ENCODE measurements at places on chromosomes 5 and 9. TPM values are rescaled to one million over a fixed set of nuclear protein-coding genes. Genes with fewer than 3 reads are reported as not detected.

- peak overlapping the region; percentile 94 for H3K27ac ChIP-seq
- H3K27me3 ChIP-seq, result no peaks in the 10 kb centered on the region
- peak; percentile 78 for DNase-seq
- H3K4me1 ChIP-seq, result peaks cover 71% of the 10 kb centered on the region
- H3K36me3 ChIP-seq, result no peaks in the 10 kb centered on the region
- no peak overlapping the region for H3K4me3 ChIP-seq
Observed at GRCh38 chr5:150488519-150489359, 19.2 kb upstream of the NDST1 start.

DNA sequence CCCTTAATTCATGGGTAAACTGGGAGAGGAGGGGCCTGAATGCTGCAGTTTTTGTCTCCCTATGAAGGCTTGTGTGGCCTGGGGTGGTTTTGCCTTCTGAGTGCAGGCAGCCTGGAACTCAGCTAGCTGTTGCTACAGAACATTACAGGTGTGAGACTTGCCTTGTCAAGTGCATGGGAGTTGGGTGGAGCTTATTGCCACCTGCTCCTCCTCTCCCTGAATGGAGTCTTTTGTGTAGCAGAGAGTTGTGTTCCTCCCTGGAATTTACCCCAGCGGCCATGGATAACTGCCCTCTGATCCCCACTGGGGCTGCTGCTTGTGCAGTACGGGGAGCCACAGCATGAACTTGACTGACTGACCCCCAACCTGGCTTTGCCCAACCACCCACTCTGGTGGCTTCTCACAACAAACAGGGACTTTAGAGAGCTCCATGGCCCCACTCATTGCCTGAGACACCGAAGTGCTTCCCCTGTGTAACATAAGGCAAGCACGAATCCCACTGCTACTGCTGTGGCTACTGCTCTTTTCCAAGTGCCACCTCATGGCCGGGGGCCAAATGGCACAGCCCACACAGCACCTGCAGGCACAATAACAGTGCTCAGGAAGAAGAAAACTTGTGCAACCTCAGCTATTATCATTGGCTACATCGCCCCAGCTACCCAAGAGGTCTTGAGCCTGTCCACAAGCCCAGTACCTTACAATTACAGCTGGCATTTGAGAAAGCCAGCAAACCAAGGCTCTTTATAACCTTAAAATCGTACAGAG, 942.9 kb downstream of the CDH18 start:
- no peaks in the 10 kb centered on the region for H3K4me1 ChIP-seq
- no peak overlapping the region for H3K4me3 ChIP-seq
- DNase-seq, result no peak
- H3K27me3 ChIP-seq, result no peaks in the 10 kb centered on the region

DNA sequence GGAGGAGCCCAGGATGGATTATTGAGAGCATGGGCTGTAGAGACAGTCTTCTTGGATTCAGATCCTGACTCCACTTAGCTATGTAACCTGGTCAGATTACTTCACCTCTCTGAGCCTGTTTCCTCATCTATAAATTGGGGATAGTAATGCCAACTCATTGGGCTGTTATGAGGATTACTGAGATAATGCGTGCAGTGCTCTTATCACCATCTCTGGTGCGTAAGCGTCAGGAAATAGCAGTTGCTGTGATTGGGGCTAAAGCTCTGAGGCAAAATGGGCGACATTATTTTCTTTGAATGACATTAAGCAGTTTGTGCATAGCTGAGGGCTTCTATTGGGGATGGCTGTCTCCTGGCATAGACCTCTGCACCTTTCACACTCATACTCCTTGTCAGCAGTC, 995 bp upstream of the MSMP start:
- H3K36me3 ChIP-seq, result peaks cover 43% of the 10 kb centered on the region
- H3K27ac ChIP-seq, result no peak overlapping the region
- no peak overlapping the region for H3K4me3 ChIP-seq

- no peak overlapping the region for H3K27ac ChIP-seq
- no peaks in the 10 kb centered on the region for H3K4me1 ChIP-seq
- H3K36me3 ChIP-seq, result no peaks in the 10 kb centered on the region
- no peaks in the 10 kb centered on the region for H3K27me3 ChIP-seq
Observed at GRCh38 chr5:85049020-85049419, 664.3 kb upstream of the EDIL3 start.

DNA sequence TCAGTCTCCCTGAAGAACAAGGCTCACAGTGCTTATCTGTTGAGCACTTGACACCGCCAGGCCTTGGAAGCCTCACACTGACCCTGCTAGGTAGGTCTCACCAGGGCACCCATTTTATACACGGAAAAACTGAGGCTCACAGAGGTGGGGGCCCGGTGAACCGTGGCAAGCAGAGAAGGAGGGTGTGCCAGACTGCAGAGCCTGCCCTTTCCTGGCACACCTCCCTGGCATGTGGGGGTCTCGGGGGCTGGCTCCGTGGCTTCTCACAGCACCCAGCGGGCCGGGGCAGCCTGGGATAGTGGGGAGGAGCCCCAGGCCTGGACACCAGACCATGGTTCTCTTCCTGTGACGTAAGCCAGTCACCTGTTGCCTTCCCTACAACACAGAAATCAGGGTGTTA, 53.7 kb upstream of the IER5L start:
- DNase-seq, result no peak
- no peaks in the 10 kb centered on the region for H3K4me1 ChIP-seq
- H3K27ac ChIP-seq, result no peak overlapping the region

DNA sequence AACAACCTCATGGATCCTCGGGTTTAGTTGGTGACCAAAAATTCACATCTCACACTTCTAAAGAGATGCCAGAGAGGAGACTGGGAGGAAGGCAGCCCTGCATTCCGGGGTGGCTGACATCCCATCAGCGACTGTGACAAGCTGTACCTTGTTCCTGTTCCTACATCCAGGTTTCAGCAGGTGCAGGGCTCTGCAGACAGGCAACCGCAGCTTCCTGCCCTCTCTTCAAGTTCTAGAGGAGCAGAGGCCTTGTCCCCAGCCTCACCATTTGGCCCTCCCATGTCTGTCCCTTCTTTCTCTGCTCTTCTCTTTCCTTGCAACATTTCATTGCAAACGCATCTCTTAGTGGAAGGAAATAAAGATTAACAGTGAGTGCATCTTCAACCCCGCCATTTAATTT, 454.6 kb downstream of the IRX1 start:
- no peak overlapping the region for H3K4me3 ChIP-seq
- no peak for DNase-seq
- no peaks in the 10 kb centered on the region for H3K4me1 ChIP-seq
- H3K36me3 ChIP-seq, result no peaks in the 10 kb centered on the region

- no peak overlapping the region for H3K4me3 ChIP-seq
- no peak for DNase-seq
- H3K4me1 ChIP-seq, result no peaks in the 10 kb centered on the region
- no peaks in the 10 kb centered on the region for H3K36me3 ChIP-seq
- no peak overlapping the region for H3K27ac ChIP-seq
Observed at GRCh38 chr5:160448886-160449285, 27.2 kb downstream of the PTTG1 start.

GRCh38 chr9:75238311-75238976, 150.1 kb downstream of the OSTF1 start:
- H3K27ac ChIP-seq, result no peak overlapping the region
- H3K36me3 ChIP-seq, result no peaks in the 10 kb centered on the region
- no peaks in the 10 kb centered on the region for H3K27me3 ChIP-seq
- H3K4me1 ChIP-seq, result peaks cover 11% of the 10 kb centered on the region
- DNase-seq, result peak; percentile 55

DNA sequence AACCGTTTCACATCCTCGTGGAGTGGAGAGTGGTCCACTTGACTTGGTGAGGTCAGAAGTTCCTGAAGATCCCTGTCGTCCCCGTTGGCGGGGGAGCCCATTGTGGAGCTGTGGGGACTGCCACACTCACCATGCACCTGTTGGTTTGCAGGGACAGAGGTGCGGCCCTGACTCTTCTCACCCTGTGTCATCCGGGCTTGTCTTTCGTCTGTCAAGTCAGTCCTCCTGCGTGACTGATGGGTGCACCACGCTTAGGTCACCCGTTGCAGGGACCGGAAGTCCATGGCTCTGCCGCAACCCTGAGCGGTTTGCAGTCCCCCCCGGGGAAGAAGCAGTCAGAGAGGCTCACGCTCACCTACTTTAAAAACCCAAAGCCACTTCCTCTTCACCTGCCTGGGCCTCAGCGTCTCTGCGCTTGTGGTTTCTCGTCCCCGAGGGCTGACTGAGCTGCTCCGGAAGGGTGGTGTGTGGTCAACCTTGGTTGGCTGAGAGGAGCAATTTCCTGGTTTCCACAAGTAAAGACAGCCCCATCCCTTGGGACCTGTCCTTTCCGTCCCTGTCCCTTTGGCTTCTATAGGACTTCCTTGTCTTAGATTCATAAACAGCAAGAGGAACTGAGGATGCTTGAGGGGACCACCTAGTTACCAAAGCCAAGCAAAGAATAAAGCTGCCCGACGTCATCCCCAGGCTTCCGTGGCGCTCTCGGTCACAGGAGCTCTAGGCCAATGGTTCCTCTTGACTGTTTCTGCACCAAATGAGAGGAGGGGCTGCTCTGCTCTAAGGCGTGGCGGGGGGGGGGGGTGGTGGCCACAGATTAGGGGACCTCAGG, 53.2 kb downstream of the USP20 start:
- peaks cover 79% of the 10 kb centered on the region for H3K4me1 ChIP-seq
- peak; percentile 57 for DNase-seq
- peaks cover 4% of the 10 kb centered on the region for H3K36me3 ChIP-seq

Gene SOHLH1
- total RNA-seq, result not detected

DNA sequence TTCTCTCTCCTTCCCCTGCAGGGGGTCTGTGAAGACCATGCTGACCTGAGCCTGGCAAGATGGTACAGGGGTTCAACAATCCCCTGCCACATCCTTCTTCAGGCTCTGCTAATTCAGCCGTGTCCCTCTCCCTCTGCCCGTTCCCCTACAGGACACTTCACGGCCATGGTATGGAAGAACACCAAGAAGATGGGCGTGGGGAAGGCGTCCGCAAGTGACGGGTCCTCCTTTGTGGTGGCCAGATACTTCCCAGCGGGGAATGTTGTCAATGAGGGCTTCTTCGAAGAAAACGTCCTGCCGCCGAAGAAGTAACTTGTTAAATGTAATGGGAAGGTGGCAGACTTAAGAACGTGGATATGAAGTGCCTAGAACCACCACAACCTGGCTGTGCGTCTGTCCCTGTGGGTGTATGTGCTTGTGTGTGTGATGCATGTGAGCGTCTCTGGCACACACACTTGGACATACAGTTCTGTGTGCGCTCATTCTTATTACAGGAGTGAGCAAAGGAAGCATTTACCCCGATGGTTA, 6.9 kb upstream of the CCIN start:
- no peak overlapping the region for H3K4me3 ChIP-seq

DNA sequence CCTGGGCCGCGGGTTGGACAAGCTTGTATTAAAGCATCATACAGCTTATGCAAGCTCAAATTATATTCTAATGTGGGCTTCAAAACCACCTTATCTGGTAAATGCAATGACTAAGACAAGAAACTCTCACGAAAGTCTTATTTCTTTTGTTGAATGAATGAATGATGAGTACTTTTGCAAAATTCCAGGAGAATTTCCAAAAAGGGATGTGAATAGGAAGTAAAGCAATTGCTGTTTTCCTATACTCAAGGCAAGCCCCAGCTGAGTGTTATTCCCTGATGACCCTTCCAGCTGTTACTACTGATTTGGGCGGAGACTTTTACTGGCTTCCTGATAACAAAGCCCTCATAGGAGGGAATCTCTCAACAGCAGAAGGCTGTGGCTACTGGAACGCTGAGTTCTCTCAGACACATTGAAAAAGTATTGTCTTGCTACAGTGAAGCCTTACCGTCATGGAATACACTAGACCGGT, 162.8 kb downstream of the SREK1 start:
- H3K27me3 ChIP-seq, result no peaks in the 10 kb centered on the region
- H3K4me3 ChIP-seq, result no peak overlapping the region
- H3K36me3 ChIP-seq, result no peaks in the 10 kb centered on the region
- DNase-seq, result no peak
- no peak overlapping the region for H3K27ac ChIP-seq

DNA sequence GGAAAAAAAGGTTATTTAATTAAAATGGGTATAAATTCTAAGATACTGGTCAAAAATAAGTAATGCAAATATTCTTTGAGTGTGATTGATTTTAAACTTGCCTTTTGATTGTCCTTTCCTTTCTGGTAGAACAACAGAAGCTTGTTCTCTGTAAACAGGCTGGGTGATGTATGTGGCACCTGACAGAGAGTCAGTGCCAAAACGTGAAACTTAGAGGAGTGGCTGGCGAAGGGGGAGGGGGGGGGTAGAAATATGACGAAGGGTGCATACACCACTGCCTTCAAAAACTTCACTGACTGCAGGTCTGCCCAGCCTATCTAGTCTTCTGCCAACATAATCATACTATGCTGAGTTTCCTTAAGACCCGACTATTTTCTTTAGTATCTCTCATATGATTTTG, 629.8 kb upstream of the SEMA6A start:
- DNase-seq, result no peak
- no peak overlapping the region for H3K4me3 ChIP-seq
- no peaks in the 10 kb centered on the region for H3K4me1 ChIP-seq
- H3K36me3 ChIP-seq, result no peaks in the 10 kb centered on the region

DNA sequence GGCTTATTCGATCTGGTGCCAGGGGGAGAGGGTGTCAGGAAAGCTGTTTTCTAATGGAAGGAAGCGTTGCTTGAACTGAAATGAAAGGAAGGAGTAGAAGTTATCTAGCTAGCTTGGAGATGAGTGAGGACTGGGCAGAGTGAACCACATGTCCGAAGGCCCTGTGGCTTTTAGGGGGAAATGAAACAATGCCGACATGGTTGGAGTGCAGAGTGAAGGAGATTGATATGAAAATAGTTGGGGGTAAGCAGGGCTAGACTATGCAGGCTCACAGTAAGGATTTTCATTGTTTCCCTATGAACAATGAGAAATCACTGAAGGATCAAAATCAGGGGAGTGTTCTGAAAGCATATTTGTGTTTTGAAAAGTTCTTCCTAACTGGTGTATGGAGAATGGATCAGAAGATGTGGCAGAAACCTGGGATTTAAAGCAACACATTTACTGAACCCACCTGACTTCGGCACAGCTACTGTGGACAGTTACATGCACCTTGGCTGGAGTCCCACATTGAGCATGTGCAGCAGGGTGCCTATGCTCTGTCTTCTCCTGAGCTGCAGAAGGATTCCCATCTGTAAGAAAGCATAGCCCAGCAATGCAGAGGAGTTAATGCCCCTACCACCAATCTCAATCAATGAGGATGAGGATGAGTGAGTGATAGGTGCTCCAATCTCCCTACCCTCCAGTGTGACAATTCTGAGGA, 144.4 kb upstream of the TBCA start:
- no peak for DNase-seq
- H3K4me1 ChIP-seq, result no peaks in the 10 kb centered on the region
- no peaks in the 10 kb centered on the region for H3K27me3 ChIP-seq
- no peak overlapping the region for H3K4me3 ChIP-seq
- no peak overlapping the region for H3K27ac ChIP-seq
- no peaks in the 10 kb centered on the region for H3K36me3 ChIP-seq

GRCh38 chr9:107694390-107694789, 204.8 kb upstream of the KLF4 start:
- DNase-seq, result no peak
- peaks cover 3% of the 10 kb centered on the region for H3K4me1 ChIP-seq
- no peak overlapping the region for H3K4me3 ChIP-seq
- H3K36me3 ChIP-seq, result no peaks in the 10 kb centered on the region
